ENCODE measurements at places on chromosomes 4 and X. TPM values are rescaled to one million over a fixed set of nuclear protein-coding genes. Genes with fewer than 3 reads are reported as not detected.

Gene GLUD2
- 0.25 TPM for total RNA-seq

Gene STARD8
- total RNA-seq: 0.11 TPM

Gene COL4A5
- 30.9 TPM for total RNA-seq

Gene GPRIN3
- not detected for total RNA-seq

Gene CT45A5
- total RNA-seq: not detected

Gene MORF4L2
- 375 TPM for total RNA-seq

Gene MBTPS2
- 9.3 TPM for total RNA-seq

Gene OTC
- not detected for total RNA-seq

Gene TEX13B
- not detected for total RNA-seq

Gene ADAM29
- total RNA-seq: not detected

Gene SLC49A3
- total RNA-seq: 0.11 TPM

Gene MFAP3L
- total RNA-seq: 6.9 TPM

Gene MAGEB1
- total RNA-seq: not detected

Gene BEND2
- total RNA-seq: not detected

Gene ODAPH
- total RNA-seq: 0.53 TPM

Gene SHOX
- not detected for total RNA-seq

Gene C4orf36
- 2.8 TPM for total RNA-seq

Gene DRD5
- total RNA-seq: not detected
